ENCODE measurements at places on chromosomes 16 and 17. TPM values are rescaled to one million over a fixed set of nuclear protein-coding genes. Genes with fewer than 3 reads are reported as not detected.
A peak's percentile ranks its signal among the peaks of the same experiment; 100 is the strongest.

GRB7 gene
- total RNA-seq: 43.9 TPM

KRT33A gene
- total RNA-seq: not detected

ABCA3 gene
- total RNA-seq: 4.0 TPM

TGFB1I1 gene
- total RNA-seq: 39.1 TPM

MYADML2 gene
- total RNA-seq: not detected

GRCh38 chr17:16507918-16508533 is 16.0 kb upstream of the LRRC75A start:
- H3K4me1 ChIP-seq: peaks cover 6% of the 10 kb centered on the region
- DNase-seq: no peak
- H3K4me3 ChIP-seq: no peak overlapping the region
- no peaks in the 10 kb centered on the region for H3K27me3 ChIP-seq
- H3K36me3 ChIP-seq: no peaks in the 10 kb centered on the region

DNA sequence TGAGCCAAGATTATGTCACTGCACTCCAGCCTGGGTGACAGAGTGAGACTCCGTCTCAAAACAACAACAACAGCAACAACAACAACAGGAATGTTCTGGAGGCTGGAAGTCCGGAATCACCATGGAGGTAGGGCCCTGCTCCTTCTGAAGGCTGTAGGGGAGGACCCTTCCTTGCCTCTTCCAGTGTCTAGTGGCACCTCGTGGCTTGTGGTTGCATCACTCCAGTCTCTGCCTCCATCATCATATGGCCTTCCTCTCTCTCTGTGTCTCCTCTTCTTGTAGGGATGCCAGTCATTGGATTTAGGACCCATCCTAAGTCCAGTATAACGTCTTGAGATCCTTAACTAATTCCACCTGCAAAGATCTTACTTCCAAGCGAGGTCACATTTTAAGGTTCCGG is 14.0 kb downstream of the NAGPA start:
- DNase-seq: no peak
- peaks cover 4% of the 10 kb centered on the region for H3K4me1 ChIP-seq
- no peaks in the 10 kb centered on the region for H3K27me3 ChIP-seq
- no peaks in the 10 kb centered on the region for H3K36me3 ChIP-seq
- H3K4me3 ChIP-seq: no peak overlapping the region

DNA sequence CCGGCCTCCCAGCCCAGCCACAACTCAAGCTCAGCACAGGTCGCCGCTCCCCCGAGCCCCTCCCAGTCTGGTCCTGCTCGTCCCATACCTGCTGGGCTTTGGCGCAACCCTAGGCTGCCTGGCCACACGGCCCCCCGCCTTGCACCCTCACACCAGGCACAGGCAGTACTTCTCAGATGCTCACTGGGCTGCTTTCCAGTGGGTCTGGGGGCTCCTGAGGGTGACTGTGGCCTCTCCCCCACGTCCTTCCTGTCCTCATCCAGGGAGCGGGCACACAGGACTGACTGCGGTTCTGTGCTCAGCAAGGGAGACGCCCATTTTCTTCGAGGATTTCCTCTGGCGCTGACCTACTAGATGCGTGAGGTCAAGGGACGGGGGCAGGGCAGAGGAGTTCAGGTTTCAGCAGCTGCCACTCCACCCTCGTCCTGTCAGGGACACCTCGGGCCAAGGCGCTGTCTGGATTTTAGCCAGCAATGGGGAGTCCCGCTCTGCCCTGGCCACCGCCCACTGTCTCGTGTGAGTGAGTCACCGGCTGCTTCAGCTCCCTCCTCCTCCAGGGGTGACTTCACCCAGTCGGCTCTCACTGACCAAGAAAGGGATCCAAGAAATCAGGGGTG is 115.8 kb downstream of the NPIPB11 start:
- H3K27ac ChIP-seq: peak overlapping the region; percentile 66
- no peaks in the 10 kb centered on the region for H3K27me3 ChIP-seq
- peaks cover 53% of the 10 kb centered on the region for H3K4me1 ChIP-seq
- no peak overlapping the region for H3K4me3 ChIP-seq
- peak; percentile 95 for DNase-seq

GRCh38 chr17:46031440-46031839 is 32.4 kb downstream of the STH start:
- DNase-seq: no peak
- H3K36me3 ChIP-seq: peaks cover 91% of the 10 kb centered on the region
- H3K4me3 ChIP-seq: no peak overlapping the region

DNA sequence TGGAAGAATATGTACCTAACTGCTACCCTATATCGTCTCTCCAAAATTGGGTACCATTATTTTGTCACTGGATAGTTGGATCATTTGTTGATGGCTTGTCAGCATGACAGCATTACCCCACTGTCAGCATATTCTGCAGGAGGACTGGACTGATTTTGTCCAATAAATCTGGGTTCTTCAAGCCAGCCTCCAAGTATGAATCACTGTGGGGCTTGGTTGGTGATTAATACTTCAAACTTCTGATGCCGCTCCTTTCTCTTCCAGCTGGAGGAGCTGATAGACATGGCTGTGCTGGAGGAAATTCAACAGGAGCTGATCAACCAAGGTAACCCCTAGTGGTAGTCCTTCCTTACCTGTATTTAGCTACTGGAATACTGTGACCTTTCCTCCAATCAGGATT is 2.5 kb downstream of the RPAIN start:
- H3K4me1 ChIP-seq: peaks cover 52% of the 10 kb centered on the region
- no peak for DNase-seq
- no peaks in the 10 kb centered on the region for H3K27me3 ChIP-seq
- H3K27ac ChIP-seq: no peak overlapping the region

- H3K36me3 ChIP-seq: no peaks in the 10 kb centered on the region
- H3K4me3 ChIP-seq: no peak overlapping the region
- peaks cover 60% of the 10 kb centered on the region for H3K4me1 ChIP-seq
- H3K27ac ChIP-seq: no peak overlapping the region
- H3K27me3 ChIP-seq: peaks cover 7% of the 10 kb centered on the region
- no peak for DNase-seq
These were observed 117.7 kb upstream of the CIBAR2 start for GRCh38 chr16:85229869-85230462.

- H3K4me1 ChIP-seq: peaks cover 11% of the 10 kb centered on the region
- no peaks in the 10 kb centered on the region for H3K27me3 ChIP-seq
- H3K27ac ChIP-seq: no peak overlapping the region
- DNase-seq: no peak
These were observed 20.5 kb upstream of the RASL10B start for GRCh38 chr17:35710950-35711349.

DNA sequence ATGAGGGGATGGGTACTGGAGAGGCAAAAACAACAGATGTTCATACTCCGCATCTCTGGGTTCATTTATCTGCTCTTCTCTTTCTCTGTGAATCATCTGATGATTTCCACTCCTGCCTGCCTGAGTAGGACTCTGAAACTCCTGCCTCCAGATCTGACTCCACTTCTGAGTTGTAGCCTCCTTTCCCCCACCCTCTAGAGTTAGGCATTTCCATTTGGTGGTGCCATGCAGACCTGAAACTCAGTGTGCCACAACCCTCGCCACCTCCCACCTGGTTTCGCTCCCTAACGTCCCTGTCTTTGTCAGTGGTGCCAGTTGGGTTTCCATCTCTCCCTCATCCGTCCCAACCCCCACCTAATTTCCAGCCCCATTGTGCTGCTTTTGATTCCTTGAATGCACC is 126.2 kb downstream of the PRKCB start:
- no peak for DNase-seq
- H3K27me3 ChIP-seq: no peaks in the 10 kb centered on the region
- H3K4me1 ChIP-seq: no peaks in the 10 kb centered on the region

GRCh38 chr16:1706386-1707192 is 594 bp downstream of the MAPK8IP3 start:
- no peaks in the 10 kb centered on the region for H3K27me3 ChIP-seq
- peak overlapping the region; percentile 93 for H3K27ac ChIP-seq
- peak overlapping the region; percentile 92 for H3K4me3 ChIP-seq
- H3K36me3 ChIP-seq: peaks cover 18% of the 10 kb centered on the region

DNA sequence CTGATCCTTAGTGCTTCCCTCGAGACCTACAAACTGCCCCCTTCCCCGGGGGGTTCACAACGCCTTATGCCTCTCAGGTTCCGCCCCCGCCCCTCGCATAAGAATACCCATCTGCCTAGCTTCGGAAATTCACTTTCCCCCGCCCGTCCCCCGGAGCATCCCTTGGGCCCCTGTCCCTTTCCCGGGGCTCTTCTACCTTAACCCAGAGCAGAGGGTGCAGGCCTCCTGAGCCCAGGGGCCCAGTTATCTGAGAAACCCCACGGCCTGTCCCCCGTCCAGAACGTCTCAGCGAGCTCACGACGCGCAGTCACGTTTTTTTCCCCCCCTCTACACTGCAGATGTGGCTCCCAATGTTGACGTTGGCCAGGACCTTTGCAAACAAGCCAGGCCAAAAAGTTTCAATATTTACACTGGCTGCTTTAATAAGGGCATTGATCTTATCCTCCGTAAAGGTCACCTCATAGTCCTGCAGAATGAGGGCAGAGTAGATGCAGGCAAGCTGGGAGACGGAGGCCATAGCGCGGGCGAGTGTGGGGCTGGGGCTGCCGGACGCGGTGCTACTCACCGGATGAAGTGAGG is 1.4 kb upstream of the NBR1 start:
- peak overlapping the region; percentile 99 for H3K27ac ChIP-seq
- peaks cover 40% of the 10 kb centered on the region for H3K4me1 ChIP-seq
- DNase-seq: peak; percentile 66
- H3K4me3 ChIP-seq: peak overlapping the region; percentile 70
- H3K27me3 ChIP-seq: no peaks in the 10 kb centered on the region

DNA sequence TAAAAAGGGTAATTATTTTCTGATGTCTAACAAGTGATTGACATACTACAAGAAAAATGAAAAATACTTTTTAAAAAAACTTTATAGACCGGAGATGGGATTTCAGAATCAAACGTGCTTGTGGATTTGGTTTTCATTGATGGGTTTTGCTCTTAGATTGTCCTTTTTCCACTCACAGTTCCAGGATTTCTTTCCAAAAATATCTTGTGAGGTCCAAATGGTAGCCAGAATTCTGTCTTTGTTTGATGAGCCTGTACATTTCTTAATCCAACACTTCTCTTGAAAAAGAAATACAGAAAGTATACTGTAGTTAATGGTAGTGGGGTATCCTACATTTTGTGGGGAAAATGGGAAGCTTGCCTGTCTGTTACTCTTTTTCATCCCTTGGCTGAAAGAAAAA is 329.3 kb downstream of the KCNJ2 start:
- DNase-seq: peak; percentile 4
- no peak overlapping the region for H3K27ac ChIP-seq
- H3K27me3 ChIP-seq: no peaks in the 10 kb centered on the region
